ENCODE measurements at places on chromosomes 7 and 10.
A peak's percentile ranks its signal among the peaks of the same experiment; 100 is the strongest.

- no peak for DNase-seq
Observed at GRCh38 chr7:68376131-68376661, 1222.1 kb upstream of the AUTS2 start.

DNA sequence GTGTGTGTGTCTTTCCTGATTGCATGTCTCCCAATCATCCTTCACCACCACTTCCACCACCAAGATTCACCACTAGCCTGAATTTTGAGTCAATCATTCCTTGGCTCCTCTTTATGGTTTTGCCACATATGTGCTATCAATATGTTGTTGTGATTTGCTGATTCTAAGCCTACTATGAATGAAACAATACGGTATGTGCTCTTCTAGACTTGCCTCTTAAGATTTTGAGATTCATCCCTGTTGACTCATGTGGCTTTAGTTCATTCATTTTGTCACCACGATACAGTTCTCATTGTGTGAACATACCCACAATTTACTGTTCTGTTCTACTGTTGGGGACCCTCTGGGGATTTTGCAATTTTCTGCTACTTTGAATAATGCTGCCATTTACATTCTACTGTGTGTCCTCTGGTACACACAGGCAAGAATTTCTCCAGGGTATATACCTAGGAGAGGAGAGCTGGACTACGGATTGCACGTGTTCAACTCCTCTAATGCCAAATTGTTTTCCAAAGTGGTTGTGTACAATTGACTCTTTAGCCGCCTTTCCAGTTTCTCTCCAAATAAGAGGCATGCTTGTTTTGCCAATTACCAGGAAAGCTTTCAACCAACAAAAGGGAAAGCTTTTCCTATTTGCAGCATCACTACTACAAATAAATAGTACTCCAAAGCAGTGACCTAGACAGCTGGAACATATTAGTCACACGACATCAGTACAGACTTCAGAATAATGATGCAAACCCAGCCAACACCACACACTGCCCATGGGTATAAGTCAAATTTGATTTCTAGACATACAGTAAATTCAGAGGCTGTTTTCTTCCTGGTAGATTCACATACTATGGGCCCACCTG is 30.0 kb downstream of the SGMS1 start:
- no peak for DNase-seq

GRCh38 chr10:125085258-125086054 is 74.9 kb downstream of the CTBP2 start:
- no peak for DNase-seq

GRCh38 chr7:81725812-81726127 is 44.1 kb downstream of the HGF start:
- no peak for DNase-seq

DNA sequence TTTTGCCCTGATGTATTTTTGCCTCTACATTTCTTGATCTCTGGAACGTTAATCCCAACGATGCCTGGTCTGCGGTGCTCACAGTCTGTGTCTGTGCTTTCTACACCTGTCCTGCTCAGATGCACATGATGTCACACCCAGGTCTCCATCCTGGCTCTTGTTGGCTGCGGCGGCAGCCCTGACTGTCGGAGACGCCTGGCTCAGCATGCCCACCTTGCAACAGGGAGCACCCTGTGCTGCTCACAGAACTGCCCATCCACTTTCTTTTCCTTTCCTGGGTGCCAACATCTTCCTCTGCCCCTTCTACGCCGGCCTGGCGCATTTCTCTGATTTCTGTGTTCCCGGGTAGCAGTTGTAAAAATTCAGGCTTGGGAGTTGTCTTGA is 106.2 kb downstream of the CUX1 start:
- DNase-seq = no peak

- peak; percentile 56 for DNase-seq
Observed at GRCh38 chr10:31242902-31243301, 76.1 kb upstream of the ZEB1 start.

DNA sequence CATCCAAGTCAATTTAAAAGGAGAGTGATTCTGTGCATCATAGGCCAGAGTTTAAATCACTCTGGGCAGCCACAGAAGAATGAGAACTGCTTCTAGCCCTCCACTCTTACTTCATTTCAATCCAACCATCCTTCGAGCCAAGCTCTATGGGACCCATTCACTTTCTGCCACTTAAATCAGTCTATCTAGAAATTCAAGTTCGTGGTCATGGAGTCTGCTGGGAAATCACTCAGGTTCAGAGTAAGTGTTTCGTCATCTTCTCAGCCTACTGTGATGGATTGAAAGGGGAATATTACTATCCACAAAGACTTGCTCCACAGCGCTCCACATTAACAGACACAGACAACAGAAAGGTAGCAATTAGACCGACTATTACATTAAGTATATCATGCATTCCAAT is 4.6 kb downstream of the DCLRE1C start:
- DNase-seq = no peak

DNA sequence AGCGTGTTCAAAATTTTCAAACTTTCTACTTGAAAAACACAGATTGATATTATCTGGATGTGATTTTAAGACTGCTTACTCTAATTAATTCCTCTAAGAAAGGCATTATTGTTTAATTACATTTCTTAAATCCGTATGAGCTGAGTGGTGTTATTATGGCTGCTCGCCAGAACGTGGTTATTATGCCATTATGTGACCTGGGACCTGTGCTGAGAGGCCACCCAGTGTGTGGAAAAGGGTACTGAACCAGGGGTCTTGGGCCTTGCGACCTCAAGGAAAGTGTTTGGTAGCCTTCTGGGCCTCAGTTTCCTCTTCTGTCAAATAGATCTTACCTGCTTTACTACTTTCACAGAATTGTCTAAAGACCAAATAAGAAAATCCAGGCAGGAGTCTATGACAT is 15.4 kb downstream of the LGI1 start:
- DNase-seq = no peak

GRCh38 chr10:52566471-52567246 is 205.9 kb downstream of the MBL2 start:
- no peak for DNase-seq

DNA sequence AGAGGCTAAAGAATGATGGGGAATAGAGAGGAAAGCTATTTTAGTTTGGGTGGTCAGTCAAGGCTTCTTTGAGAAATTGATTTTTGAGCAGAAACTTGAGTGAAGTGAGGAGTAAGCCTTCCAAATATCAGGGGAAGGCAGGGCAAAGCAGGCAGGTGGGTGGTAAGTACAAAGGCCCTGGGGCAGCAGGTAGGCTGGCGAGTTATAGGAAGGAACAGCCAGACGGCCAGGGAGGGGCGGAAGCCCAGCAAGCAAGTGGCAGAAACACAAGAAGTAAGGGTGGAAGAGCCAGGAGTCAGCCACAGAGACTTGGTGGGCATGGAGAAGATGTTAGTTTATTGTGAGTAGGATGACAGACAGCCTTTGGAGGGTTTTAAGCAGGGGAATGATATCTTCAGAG is 34.9 kb downstream of the VWA2 start:
- no peak for DNase-seq

- DNase-seq = no peak
Observed at GRCh38 chr10:12629767-12630165, 280.4 kb downstream of the CAMK1D start.

GRCh38 chr7:127731431-127732080 is 79.6 kb downstream of the SND1 start:
- no peak for DNase-seq

DNA sequence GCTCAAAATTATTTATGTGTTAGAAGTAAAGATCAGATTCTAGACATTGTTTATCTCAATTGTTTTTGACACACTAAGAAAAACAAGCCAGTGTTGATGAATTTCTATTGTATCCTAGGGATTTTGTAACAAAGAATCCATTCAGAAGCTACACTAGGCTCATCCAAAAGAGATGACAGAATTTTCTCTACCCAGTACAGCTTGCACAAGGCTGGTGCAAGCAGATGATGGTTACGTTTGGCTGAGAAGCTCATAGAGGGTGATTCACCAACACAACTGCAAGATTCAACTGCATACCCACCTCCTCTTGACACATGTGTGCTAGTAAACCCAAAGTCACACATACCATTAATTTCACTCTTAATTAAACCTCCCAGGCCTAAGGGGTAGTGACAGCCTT is 20.8 kb downstream of the GRM3 start:
- DNase-seq = no peak

GRCh38 chr7:44981035-44981706 is 2.4 kb upstream of the MYO1G start:
- peak; percentile 63 for DNase-seq

- no peak for DNase-seq
Observed at GRCh38 chr7:16559497-16560179, 33.0 kb downstream of the LRRC72 start.

DNA sequence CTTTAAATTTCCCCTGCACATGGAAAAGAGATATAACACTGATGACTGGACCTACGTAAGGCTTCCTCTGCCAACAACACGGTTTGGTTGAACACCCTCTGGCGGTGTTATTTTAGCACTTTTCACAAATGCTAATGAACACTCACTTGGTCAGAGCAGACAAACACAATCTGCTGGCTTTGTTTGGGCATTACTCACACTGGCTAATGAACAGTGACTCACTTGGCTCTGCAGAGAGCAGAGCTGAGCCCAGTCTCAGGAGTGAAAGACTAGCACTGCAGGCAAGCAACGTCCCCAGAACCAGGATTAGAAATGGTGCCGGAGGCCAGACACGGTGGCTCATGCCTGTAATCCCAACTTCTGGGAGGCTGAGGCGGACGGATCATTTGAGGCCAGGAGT is 430.8 kb downstream of the PLXNA4 start:
- no peak for DNase-seq

GRCh38 chr10:60687679-60688078 is 90.6 kb upstream of the CDK1 start:
- no peak for DNase-seq

- no peak for DNase-seq
Observed at GRCh38 chr10:96863922-96864543, 31.9 kb downstream of the LCOR start.

GRCh38 chr7:28811701-28812430 is 146.3 kb downstream of the TRIL start:
- no peak for DNase-seq

- DNase-seq = no peak
Observed at GRCh38 chr7:129222064-129222463, 2.8 kb upstream of the AHCYL2 start.

- peak; percentile 66 for DNase-seq
Observed at GRCh38 chr10:93062514-93063143, 2.0 kb downstream of the CYP26C1 start.

DNA sequence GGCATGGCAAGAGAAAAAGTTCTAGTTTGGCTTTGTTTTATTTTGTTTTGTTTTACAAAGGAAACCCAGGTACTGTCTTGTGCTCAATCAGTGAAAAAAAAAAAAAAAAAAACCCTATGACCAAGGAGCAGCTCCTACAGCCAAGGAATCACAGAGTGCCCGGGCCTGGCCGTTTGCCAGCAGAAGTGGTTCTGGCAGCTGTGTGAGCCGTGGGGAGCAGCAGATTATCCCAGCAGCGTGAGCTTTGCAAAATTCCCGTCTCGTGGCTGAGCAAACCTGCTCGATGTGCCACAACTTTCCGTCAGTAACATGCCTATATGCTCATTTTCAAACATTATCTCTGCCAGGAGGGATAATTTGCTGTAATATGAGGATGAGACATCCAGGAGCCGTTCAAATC is 293.7 kb downstream of the POU6F2 start:
- DNase-seq = no peak

DNA sequence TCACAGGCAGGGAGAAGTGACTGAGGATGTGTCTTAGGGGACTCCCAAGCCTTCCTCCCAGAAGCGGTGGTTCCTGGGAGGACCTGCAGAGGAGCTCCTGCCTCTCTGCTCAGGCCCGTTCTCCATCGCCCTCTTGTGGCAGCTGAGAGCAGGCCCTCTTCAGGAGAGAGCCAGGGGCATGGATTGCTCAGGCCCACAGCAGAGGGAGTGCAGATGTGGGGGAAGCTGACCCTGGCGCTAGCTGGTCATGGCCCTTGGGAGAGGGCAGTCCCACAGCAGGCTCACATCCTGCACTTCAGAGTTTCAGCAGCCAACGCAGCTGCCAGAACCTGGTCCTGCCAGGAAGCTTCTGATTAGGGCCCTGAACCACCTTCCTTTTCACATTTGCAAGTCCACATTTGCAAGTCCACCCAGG is 94.8 kb upstream of the TARP start:
- DNase-seq = peak; percentile 86

DNA sequence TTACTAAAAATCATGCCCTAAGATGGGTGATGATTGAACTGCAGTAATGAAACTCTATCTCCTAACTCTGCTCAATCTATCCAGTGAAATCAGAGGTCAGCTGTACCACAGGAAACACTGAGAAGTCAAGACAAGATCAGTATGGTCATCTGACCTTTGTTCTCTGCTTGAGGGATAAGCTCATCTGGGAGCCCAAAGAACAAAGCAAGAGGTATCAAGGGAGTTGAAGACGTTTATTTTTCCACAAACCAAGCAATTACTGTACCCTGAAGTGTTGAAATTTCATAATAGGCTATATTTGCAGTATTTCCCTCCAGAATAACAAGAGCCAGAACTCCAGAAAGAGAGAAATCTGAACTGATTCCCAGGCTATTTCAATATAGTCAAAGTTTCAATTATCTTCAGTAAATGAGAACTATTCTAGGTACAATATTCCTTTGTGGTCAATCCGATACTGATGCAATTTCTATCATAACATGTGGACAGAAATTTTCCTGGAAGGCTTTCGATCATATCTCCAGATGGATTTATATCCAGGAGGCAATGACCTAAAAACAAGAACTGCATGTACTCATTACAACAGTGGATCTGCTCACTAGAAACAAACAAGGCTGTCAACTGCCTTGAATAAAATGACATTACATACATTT is 345.3 kb downstream of the TNS3 start:
- DNase-seq = no peak

- DNase-seq = no peak
Observed at GRCh38 chr10:125012851-125013528, 71.1 kb downstream of the ZRANB1 start.

DNA sequence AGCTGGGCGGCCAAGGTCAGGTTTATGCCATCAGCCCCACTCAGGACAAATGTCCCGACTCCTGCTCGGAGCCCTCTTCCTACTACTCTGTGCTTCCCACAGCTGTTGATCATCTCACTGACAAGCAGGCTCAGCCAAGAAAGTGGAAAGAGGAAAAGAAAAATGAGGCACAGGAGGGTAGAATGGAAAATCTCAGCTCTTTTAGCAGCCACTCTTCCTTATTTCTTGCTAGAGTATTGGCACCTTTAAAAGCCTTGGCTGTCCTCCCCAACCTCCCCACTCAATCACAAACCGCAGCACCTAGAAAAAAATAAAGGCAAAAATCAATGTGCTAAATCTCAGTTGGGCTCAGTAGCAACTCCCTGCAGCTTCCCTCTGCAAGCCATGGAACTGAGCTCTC is 35.3 kb upstream of the AGK start:
- DNase-seq = no peak

- no peak for DNase-seq
Observed at GRCh38 chr7:87361320-87361719, 15.9 kb downstream of the CROT start.

DNA sequence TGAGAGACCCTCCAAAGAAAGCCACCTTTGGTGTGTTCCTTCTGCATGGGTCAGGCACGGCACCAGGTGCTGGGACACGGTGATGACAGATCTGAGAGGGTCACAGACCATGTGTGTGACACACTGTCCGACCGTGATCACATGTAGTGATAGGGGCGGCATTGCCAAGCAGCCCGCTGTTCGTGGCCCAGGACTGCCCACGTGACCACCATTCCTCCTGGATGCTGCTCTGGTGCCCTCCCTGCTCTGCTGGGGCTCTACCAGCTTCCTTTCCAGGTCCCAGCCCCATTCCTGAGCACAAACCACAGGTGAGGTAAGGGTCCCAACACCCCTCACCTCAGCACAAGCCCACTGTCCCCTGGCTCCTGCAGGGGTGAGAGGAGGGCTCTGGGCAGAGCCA is 10.1 kb upstream of the SLC18A3 start:
- no peak for DNase-seq

- DNase-seq = no peak
Observed at GRCh38 chr10:88826388-88826787, 23.9 kb downstream of the LIPM start.

Data from stimulated activated naive CD8-positive, alpha-beta T cell treated with anti-CD3 and anti-CD28 coated beads, Interleukin-15, Interleukin-2, amounts not matched to agents 100 U/mL and 50 U/mL, for 24 hours (primary cell).